ENCODE measurements at places on chromosomes 1 and 21.
A peak's percentile ranks its signal among the peaks of the same experiment; 100 is the strongest.

- no peak for DNase-seq
Measured at GRCh38 chr1:151991663-151992302, 1.9 kb downstream of the S100A10 start.

DNA sequence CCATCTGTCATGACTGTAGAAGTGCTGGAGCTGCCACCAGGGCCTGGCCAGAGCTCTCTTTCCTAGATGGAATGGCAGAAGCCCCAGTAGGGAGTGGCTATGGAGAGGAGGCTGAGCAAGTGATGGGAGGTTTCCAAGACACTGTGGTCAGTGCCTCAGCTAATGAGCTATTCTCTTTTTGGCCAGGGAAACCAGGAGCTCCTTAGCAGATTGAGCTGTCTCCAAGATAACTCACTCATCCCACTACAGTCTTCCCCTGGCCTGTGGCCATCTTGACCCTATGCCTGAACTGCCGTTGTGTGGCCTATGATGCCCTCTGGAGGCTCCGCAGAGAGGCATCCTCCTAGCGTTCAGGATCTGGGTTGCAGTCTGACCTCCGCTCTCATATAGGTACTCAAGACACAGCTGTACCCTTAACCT is 60.5 kb downstream of the ERI3 start:
- DNase-seq: no peak

GRCh38 chr1:34824817-34825454 is 32.1 kb downstream of the GJA4 start:
- no peak for DNase-seq

DNA sequence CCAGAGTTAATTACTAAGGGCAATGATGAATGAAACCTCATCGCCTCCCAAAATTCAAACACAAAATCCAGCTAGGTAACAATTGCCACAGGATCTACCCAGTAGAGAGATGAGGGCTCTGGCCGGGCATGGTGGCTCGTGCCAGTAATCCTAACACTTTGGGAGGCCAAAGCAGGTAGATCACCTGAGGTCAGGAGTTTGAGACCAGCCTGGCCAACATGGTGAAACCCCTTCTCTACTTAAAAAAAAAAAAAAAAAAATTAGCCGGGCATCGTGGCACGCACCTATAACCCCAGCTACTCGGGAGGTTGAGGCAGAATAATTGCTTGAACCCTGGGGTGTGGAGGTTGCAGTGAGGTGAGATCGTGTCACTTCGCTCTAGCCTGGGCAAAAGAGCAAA is 15.8 kb downstream of the CD2 start:
- no peak for DNase-seq

GRCh38 chr1:93666613-93667384 is 14.8 kb downstream of the BCAR3 start:
- peak; percentile 35 for DNase-seq

Data from HTR-8/SVneo (cell line).